ENCODE measurements at places on chromosomes 4 and X.

GRCh38 chr4:183354219-183354618 is 32.0 kb upstream of the CLDN24 start:
- no peak for DNase-seq

DNA sequence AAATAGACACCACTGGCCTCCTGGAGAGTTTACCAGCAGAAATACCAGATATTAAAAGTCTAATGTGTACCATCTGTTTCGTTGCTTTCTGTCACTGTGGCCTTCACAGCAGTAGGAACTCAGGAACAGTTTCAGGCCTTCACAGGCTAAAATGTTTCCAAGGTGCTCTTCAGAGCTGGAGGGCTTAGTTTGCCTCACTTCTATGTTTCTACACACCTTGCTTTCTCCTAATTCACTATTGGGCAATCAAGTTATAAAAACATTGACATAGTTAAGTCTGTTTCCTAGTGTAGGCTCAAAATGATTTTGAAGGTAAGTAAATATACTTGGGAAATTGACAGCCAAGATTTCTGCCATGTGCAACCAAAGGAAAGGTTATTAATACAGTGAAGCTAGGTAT is 258.6 kb downstream of the TEX13A start:
- no peak for DNase-seq

DNA sequence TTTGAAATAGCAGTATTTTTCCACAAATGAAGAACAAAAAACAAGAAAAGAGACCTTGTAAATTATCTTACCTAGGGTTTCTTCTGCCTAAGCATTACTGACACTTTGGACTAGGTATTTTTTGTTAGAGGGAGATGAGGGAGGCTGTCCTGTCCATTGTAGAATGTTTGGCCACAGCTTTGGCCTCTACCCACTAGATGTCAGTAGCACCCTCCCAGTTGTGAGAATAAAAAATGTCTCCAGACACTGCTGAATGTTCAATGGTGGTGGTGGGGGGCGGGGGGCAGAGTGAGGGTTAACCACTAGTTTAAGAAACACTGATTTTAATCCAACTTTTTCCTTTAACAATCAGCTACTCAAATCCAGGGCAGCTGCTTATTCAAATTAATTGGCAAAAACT is 25.8 kb downstream of the OTUD4 start:
- DNase-seq = no peak

DNA sequence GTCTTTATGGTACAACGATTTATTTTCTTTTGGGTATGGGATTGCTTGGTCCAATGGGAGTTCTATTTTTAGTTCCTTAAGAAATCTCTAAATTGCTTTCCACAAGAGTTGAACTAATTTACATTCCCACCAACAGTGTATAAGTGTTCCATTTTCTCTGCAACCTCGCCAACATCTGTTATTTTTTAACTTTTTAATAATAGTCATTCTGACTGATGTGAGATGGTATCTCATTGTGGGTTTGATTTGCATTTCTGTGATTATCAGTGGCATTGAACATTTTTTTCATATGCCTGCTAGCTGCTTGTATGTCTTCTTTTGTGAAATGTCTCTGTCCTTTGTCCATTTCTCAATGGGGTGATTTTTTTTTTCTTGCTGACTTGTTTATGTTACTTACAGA is 42.8 kb downstream of the UCHL1 start:
- no peak for DNase-seq

DNA sequence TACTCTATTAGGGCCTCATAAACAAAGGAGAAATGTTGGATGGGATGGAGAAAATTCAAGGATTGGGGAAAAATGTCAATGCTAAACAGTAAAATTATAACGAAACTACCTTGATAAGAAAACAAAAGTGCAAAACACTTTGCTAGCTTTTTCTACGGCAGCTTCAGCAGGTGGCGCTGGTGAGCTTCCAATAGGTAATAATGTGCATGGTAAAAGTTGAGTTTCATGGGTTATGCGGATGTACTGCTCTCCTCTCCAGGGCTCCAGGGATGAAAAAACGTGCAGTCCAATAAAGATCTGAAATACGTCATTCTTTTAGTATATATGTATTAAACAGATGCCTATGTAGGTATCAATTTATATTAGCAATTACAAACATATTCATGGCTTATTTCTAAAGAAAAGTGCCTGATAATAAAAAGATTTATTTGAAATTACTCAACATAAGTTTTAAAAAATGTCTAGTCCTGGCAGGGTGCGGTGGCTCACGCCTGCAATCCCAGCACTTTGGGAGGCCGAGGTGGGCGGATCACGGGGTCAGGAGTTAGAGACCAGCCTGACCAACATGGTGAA is 239.6 kb downstream of the GRXCR1 start:
- DNase-seq = peak; percentile 12

GRCh38 chr4:48673537-48673936 is 106.5 kb downstream of the FRYL start:
- DNase-seq = no peak

DNA sequence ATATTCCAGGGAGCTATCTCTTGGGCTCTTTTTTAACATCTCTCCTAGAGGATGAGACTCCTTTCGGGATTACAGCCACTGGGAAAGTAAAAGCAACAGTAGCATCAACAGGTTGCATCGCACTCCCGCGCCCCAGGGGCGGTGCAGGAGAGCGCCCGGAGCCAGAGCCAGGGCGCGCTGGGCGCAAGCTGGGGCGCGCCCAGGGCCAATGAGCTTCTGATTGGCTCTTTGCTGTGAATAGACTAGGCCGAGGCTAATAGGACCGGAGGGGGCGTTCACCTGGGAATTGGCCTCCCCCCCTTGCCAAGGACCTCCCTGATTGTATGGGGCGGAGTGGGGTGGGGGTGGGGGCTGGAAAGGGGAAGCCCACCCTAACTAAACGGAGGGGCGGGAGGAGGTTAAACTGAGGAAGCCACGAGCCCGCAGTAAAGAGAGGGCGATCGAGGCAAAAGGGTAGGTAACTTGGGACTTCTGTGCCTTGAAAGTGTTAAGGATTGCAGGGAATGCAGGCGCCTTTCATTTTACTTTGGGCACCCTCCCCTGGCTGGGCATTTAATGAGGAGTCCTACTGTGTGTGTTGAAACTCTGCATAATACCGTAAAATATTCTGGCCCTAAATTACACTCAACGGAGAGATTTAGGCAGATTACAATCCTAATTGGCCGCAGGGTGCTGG is 1.1 kb upstream of the ATOH1 start:
- DNase-seq = no peak

DNA sequence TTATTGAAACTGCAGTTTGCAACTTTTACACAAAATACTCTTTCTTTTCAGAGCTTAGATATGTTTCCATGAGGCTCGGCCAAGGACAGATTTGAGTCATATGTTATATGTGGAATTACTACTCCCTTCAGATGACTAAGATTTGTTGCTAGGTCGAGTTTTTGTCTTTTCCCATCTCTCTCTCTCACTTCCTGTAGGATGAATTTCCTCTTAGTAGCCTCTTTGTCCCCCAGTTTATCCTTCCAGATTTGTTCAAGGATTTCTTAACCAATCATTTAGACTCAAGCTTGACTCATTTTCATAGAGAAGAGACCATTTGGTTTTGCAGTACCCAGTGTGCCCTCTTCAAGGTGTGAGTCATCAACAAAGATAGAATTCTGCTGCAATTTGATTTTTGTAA is 209.2 kb downstream of the GLUD2 start:
- DNase-seq = no peak

DNA sequence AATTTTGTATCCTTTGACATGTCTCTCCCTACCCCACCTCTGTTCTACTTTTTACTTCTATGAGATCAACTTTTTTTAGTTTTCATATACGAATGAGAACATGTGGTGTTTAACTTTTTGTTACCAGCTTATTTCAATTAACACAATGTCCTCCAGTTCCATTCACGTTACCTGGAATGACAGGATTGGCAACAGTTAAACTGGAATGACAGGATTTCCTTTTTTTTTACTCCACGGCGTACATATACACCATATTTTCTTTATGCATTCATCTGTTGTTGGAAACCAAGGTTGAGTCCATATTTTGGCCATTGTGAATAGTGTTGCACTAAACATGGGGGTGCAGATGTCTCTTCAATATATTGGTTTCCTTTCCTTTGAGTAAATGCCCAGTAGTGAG is 171.8 kb upstream of the GPC4 start:
- DNase-seq = no peak

GRCh38 chrX:148504506-148504905 is 4.1 kb downstream of the AFF2 start:
- DNase-seq = no peak

DNA sequence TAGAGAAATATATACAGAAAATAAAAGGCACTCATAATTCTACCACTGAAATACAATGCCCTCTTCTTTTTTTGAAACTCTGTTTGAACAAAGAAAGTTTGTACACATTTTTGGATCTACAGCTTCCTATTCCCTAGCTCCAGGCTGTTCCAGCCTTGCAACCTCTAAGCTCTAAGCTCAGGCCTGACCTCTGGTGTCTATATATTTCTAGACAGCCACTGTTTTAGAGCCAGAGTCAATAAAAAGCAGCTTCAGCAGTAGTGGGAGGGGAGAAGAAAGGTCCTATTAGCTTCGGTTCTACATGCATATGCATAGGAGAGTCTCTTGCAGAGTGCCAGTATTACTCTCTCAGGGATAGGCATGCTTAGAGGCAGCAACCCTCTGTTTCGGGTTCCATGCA is 39.7 kb downstream of the CLDN2 start:
- no peak for DNase-seq

DNA sequence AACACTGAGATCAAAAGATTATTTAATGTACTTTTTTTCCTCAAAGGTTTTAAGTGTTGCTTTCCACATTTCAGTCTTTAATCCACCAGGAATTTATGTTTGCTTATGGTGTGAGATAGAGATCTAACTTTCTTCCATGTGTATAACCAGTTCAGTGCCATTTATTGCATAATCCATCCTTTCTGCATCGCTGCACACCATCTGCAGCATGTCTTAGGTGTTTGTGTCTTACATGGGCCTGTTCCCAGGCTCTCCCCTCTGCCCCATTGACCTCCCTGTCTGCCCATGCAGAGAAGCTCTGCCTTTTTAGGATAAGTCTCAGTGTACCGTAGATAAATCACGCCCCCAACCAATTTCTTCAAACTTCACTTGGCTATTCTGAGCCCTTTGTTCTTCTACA is 30.3 kb downstream of the NSDHL start:
- no peak for DNase-seq
